ENCODE measurements at places on chromosomes 5 and 9. TPM values are rescaled to one million over a fixed set of nuclear protein-coding genes. Genes with fewer than 3 reads are reported as not detected.

The CCL28 gene
- total RNA-seq = 1.5 TPM

The WDR31 gene
- 1.3 TPM for total RNA-seq

The FOXD4 gene
- total RNA-seq = not detected

The NME5 gene
- total RNA-seq = 1.7 TPM

The SLC34A3 gene
- total RNA-seq = not detected

The SLC25A2 gene
- 0.50 TPM for total RNA-seq

The PGM5 gene
- total RNA-seq = 74.4 TPM

The NEURL1B gene
- 11.4 TPM for total RNA-seq

The CDH9 gene
- not detected for total RNA-seq

The ZFP37 gene
- 3.1 TPM for total RNA-seq

The NRARP gene
- total RNA-seq = 0.12 TPM

The STK32A gene
- 0.22 TPM for total RNA-seq
